ENCODE measurements at places on chromosomes 16 and 17.

GRCh38 chr17:31544186-31544585, 152.7 kb downstream of the RAB11FIP4 start:
- no peak for DNase-seq

DNA sequence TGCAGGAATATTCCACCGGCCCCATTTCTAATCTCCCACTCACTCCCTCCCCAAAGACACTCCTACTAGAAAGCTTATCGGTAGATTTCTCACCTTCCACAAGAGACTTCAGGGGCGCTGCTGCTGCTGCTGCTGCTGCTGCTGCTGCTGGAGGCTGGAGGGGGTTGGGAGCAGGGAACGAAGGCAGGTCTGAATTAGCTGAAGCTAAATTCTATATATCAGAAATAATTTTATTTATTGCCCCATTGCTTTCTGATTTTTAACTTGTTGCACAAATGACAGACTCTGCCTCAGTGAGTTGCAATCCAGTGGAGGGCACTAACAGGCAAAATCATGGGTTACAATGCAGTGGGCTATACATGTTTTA, 25.8 kb upstream of the HLF start:
- peak; percentile 34 for DNase-seq

GRCh38 chr16:89473791-89474414, 16.5 kb downstream of the ANKRD11 start:
- DNase-seq = no peak

- no peak for DNase-seq
Observed at GRCh38 chr16:75476817-75477216, 12.3 kb upstream of the TMEM170A start.

GRCh38 chr17:65219707-65220106, 82.5 kb downstream of the RGS9 start:
- no peak for DNase-seq

DNA sequence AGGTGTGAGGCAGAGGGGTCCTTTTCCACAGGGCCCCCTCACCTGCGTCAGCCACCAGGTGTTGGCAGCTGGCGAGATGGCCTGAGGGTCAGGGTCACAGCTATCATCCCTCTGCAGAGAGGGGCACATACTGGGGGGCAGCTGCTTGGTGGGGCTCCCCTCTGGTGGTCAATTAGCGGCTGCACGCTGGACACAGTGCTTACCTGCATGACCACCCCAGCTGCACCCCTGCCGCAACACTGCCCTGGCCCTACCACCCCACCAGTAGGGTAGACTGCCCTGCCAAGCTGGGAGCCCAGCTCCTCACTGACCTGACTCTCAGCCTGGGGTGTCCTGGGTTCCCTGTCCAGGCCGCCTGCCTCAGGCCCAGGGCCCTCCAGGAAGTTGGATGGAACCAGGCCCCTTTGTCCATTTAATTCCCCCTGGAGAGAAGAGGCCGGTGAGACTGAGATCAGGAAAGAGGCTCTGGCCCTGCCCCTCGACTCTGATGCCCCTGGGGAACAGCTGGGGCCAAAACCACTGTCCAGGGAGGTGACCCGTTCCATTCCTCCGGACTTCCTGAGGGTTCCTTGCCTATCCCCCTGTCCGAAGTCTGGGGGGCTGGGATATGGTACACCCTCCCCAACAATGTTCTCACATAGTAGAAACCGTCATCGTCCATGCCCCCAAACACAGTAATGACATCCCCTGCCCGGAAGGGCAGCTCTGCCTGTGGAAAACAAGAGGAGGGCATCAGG, 23.7 kb downstream of the TSPOAP1 start:
- DNase-seq = no peak

GRCh38 chr17:81519284-81520020, 6.9 kb upstream of the ACTG1 start:
- DNase-seq = no peak

GRCh38 chr16:5932906-5933305, 835.3 kb upstream of the EEF2KMT start:
- no peak for DNase-seq

- DNase-seq = no peak
Observed at GRCh38 chr16:85005285-85006069, 5.9 kb downstream of the ZDHHC7 start.

- DNase-seq = no peak
Observed at GRCh38 chr16:87443016-87443415, 49.8 kb downstream of the ZCCHC14 start.

DNA sequence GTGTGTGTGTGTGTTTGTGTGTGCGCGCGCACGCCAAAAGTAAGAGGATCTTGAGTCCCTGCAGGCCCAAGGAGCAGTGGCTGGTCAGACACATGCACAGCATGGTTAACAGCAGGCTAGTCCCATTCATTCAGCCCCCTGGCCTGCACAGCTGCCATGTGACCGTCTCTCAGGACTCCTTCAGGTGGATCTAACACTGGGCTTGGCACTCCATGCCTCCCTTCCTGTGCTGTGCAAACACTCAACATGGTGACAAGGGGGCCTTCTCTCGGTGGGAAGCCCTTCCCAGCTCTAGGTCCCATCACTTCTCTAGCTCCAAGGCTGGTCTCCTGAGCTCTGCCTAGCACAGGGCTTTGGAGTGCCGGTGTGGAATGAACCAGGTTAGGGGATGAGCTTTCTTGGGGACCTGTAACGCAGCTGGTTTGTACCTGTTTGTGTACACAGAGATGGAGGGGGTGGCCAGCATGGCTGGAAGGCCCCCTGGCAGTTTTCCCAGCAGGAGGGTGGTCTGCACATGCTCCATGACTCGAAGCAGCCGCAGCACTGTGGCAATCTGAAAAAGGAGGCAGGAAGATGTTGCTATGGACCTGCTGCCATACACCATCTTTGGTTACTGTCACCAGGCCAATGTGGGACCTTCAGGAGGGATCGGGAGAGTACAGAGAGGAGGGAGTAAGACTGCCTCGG, 69.4 kb upstream of the GCSH start:
- no peak for DNase-seq

- DNase-seq = no peak
Observed at GRCh38 chr17:35218915-35219314, 24.0 kb upstream of the SLFN5 start.

GRCh38 chr17:55825213-55825612, 74.4 kb downstream of the PCTP start:
- DNase-seq = no peak

GRCh38 chr17:38918129-38918913, 7.1 kb upstream of the LASP1NB start:
- no peak for DNase-seq

- DNase-seq = peak; percentile 74
Observed at GRCh38 chr17:67386965-67387551, 10.0 kb downstream of the PITPNC1 start.

GRCh38 chr17:66983414-66984021, 19.0 kb downstream of the CACNG4 start:
- DNase-seq = no peak

DNA sequence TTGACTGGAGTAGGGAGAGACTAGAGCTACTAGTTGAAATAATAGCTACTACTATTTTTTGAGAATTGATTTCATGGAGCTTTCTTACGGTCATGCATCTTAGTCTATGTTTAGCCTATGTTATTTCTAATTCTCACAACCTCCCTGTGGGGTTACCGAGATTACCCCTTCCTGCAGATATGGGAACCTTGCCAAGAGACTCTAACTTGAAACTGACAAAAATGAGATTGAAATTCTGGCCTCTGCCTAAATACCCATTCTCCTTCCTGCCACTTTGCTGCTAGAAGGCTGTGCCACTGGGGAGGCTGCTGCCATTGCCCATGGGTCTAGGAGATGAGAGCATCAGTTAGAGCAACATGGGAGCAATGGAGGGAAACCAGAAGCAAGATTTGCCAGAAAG, 410.3 kb downstream of the CDH13 start:
- DNase-seq = no peak

- DNase-seq = no peak
Observed at GRCh38 chr16:30017277-30017656, 5.7 kb upstream of the C16orf92 start.

DNA sequence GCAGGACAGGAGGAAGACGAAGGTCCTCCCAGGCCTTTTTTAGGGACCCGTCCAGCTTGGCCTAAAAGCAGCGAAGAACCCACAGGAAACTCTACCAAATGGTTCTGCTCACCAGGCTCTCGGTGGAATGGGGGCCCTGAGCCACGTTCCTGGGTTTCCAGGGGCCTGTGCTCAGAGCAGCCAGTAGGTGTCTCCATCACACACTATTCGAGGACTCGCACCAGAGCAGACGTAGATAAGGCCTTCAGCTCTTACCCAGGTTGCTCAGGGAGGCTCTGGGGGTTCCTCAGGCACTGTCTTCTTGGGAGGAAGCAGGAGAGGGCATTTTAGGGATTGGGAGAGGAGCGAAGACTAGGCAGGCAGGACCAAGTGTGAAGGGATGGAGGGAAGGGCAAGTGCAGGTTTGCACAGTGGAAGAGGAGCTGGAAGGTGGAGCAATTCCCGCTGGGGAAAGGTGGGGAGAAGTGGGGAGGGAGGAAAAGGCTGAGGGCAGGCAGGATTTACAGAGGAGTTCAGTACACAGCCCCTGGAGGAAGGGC, 157.1 kb downstream of the RGS9 start:
- peak; percentile 86 for DNase-seq

- DNase-seq = no peak
Observed at GRCh38 chr16:7217797-7218196, 114.8 kb upstream of the RBFOX1 start.

DNA sequence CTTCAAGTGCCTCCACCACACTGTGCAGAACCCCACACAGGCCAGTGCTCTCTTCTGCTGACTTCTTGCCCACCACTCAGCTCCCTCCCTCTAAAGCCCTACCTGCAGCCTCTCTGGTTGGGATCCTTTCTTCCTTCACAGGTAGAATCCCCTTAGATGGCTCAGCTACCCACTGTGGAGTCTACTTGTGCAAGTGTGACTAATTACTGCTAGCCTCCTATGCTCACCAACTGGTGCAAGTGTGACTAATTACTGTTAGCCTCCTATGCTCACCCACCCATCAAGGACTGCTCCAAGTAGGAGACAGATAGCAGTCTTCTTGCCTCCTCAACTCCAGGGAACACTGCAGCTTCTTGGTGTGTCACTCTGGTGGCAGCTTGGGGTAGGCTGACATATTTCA, 43.6 kb downstream of the TEX14 start:
- no peak for DNase-seq

DNA sequence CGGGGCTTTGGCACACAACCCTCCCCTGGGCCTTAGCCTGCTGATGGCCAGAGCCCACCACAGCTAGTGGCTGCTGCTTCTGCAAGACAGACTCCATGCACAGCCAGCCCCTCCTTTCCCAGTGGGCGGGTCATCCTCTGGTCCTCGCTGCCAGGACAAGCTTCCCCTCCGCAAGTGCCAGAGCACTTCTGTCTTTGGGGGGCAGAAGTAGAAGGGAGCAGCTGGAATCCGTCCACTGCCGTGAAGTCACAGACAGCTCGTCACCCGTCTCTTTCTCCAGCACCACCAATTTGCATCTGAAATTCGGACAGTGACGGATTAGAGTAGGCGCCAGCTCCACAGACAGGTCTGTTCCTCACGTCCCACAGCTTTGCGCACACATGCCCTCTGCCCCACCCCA, 31.3 kb upstream of the NAT9 start:
- DNase-seq = no peak

GRCh38 chr16:26344240-26344776, 652.5 kb downstream of the HS3ST4 start:
- no peak for DNase-seq

GRCh38 chr17:68771867-68772515, 170.8 kb upstream of the FAM20A start:
- DNase-seq = peak; percentile 62

- no peak for DNase-seq
Observed at GRCh38 chr17:37212179-37212578, 163.6 kb upstream of the C17orf78 start.

DNA sequence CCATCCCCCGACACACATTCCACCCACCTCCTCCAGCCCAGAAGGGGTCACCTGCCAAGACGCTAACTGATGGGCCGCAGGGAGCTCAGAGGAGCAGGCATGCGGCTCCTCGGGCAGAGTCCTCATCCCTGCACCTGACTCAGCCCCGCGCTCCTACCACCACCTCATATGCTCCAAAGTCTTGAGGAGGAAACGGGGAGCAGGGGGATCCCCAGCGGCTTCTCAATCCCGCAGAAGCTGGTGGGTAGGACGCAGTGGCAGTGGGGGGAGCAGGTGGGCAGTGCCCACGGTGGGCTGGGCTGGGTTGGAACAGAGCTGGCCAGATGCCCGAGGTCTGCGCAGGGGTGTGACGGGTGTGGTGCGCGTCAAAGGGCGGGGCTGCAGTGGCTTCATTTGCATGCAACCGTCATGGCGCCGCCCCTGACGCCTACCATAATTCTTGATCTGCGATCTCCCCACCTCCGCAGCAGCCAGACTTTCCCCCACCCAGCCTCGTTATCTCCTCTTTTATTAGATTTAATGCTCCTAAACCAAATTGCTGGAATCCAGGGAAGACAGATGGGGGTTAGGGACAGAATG, 39.0 kb upstream of the EMP2 start:
- no peak for DNase-seq

DNA sequence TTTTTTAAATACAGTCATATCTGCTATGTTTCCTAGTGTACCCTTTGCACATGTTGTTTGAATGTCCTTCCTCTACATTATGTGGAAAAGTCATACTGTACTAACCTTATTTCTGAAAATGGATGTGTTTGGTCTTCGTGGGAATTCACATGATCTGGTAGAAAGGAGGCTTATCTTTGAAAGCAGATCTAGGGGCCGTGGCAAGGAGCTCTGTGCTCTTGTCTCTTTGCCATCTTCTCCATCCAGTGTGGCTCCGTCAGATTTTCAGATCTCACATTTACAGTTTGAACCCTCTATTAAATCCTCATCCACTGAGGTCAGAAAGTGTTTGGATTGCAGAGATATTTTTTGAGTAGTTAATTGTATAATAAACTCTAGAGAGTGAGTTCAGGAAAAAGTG, 32.9 kb downstream of the MAP2K4 start:
- no peak for DNase-seq

DNA sequence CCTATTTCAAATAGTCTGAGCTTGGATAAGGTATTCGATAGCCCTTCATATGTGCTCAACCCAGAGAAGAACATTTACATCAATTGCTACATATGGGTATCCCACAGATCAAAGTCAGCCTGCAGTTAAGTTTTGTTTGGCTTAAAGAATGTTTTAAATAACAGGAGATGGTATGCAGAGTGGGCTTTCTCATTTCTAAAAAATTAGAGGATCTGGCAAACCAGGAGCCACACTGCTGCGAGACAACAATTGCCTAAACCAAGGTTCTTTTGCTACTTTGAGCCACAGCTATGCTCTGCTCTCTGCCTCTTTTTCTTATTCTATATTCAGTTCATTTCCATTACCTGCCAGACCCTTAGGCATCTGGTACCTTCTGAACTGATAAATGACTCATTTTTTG, 30.2 kb upstream of the ARHGAP44 start:
- DNase-seq = no peak

GRCh38 chr17:57629470-57629869, 115.6 kb downstream of the CCDC182 start:
- no peak for DNase-seq

GRCh38 chr16:22728167-22728836, 85.7 kb upstream of the HS3ST2 start:
- DNase-seq = no peak

All from HEK293T (cell line).